ENCODE measurements at places on chromosomes 12 and 14. TPM values are rescaled to one million over a fixed set of nuclear protein-coding genes. Genes with fewer than 3 reads are reported as not detected.

DNA sequence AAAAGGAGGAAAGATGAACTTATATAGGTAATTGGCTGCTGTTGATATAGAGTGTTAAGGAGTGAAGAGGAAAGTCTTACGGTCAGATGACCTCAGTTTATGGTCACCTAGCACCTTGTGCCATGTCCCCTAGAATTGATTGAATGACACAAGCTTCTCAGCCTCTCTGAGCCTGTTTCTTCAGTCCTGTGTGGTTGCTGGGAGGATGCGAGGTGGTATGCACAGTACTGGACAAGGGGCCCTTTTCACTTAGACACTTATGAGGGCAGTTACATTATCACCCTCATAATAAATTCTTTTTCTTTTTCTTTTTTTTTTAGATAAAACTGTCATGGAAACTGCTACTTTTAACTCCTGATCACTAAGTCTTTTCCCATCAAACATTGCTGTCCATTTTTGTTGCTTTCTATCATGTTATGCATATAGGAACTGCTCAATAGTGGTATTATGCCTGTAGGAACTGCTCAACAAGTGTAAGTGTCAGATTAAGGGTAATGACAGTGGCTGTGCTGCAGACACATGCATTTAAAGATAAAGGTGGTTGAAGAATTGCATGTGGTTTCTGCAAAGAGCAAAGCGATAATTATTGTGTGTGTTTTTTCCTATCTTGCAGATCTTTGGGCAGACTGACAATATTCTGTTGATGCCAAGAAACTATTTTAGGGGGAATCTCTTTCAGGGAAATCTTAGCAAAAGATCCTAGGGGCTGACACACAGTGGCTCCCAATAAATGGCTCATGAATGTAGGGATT, 11.6 kb downstream of the ANO6 start:
- DNase-seq, result no peak

The GLRX5 gene
- total RNA-seq, result 31.8 TPM

DNA sequence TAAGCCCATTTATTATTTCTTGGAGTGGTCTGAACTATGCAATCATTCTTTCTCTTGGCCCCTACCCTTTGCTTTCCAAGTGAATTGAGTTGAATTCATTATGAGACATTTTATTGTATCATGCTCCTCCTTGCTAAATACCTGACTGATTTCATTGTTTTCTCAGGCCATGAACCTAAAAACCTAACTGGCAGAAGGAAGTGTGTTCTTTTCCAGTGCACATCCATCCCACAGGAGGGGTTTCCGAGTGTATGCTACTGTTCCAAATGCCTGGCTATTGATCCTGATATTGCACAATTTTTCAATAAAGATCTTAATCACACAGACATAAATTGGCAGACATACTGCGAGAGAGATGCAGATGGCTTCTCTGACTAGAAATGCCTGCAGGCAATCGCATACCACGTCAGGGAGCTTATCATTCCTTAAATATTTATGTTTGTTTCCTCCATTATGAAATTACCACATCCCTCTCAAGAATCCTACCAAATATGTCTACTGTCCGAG, 162.2 kb upstream of the EGLN3 start:
- DNase-seq, result no peak

DNA sequence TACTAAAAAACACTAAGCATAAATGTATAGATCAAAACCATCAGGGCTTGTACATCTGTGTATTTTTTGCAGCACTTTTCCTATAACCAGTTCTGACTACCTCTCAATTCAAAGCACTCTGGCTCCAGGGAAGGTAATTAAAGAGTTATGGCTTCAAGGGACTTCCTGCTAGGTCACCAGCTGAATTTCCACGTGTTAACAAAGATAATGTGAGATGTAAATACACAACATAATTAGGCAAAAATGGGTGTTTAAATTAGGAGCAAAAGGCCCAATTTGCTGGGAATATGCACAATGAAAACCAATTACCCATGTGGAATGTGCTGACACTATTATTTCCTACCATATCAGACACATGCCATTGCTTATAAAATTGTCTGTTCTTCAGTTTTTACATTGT, 513.4 kb upstream of the FLRT2 start:
- DNase-seq, result no peak

The PRB3 gene
- total RNA-seq, result not detected

The MGAT4C gene
- not detected for total RNA-seq
